ENCODE measurements at places on chromosomes 3 and 15.

- no peak for ATAC-seq
Observed at GRCh38 chr3:29605845-29606244, 325.0 kb downstream of the RBMS3 start.

DNA sequence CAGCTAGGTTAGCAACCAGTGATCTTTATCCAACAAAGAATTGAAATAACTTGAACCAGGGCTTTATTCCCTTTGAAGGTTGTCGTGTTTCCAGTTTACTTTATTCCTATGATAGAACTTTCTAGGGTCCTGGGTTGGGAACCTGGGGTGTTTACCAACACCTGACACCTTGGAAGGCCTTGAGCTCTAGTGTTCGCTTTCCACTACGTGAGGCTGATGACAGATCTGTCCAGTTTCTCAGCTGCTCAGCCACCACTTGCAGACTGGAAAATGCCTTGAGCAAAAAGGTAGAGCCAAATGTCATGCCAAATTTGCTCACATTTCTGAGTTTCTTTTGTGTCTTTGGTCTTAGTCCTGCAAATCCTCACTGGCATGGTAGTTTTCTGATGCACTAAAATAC is 227.2 kb downstream of the ADAMTSL3 start:
- no peak for ATAC-seq

GRCh38 chr3:138395865-138396751 is 38.3 kb upstream of the ESYT3 start:
- no peak for ATAC-seq

GRCh38 chr3:126753191-126754160 is 49.4 kb downstream of the CHCHD6 start:
- ATAC-seq = no peak

Measured in gastroesophageal sphincter (tissue), 4 donors.